ENCODE measurements at places on chromosomes 2 and 18. TPM values are rescaled to one million over a fixed set of nuclear protein-coding genes. Genes with fewer than 3 reads are reported as not detected.

CXCR1 gene
- total RNA-seq = 2.3 TPM

ASB18 gene
- total RNA-seq = not detected

TTL gene
- 36.7 TPM for total RNA-seq

SP140 gene
- total RNA-seq = 3.4 TPM

GDF7 gene
- not detected for total RNA-seq

DGKD gene
- total RNA-seq = 18.4 TPM

ABCG5 gene
- total RNA-seq = not detected

STPG4 gene
- not detected for total RNA-seq

MC5R gene
- not detected for total RNA-seq

ESPNL gene
- not detected for total RNA-seq

SCN7A gene
- 9.3 TPM for total RNA-seq

STON1 gene
- total RNA-seq = 113 TPM

RBM44 gene
- 2.6 TPM for total RNA-seq

APCDD1 gene
- 47.6 TPM for total RNA-seq

GKN2 gene
- total RNA-seq = not detected

FOXD4L1 gene
- total RNA-seq = not detected

CABYR gene
- not detected for total RNA-seq

LIMS2 gene
- total RNA-seq = 8.5 TPM

CROCC2 gene
- not detected for total RNA-seq

FAM124B gene
- 5.7 TPM for total RNA-seq

GREB1L gene
- 10.0 TPM for total RNA-seq

PDE1A gene
- 9.3 TPM for total RNA-seq

MREG gene
- 4.0 TPM for total RNA-seq

SDC1 gene
- 4.1 TPM for total RNA-seq

SERPINB5 gene
- not detected for total RNA-seq

TWSG1 gene
- total RNA-seq = 13.6 TPM

HNMT gene
- total RNA-seq = 135 TPM

SLC9A4 gene
- total RNA-seq = not detected

FHOD3 gene
- 5.4 TPM for total RNA-seq

REG3A gene
- not detected for total RNA-seq

TEX44 gene
- total RNA-seq = not detected

PSMA8 gene
- total RNA-seq = not detected

LIMS4 gene
- total RNA-seq = 3.8 TPM

PLB1 gene
- total RNA-seq = 1.5 TPM

PRSS56 gene
- not detected for total RNA-seq

All from subcutaneous adipose tissue (tissue), 4 donors.